Stimulated activated CD4-positive, alpha-beta T cell treated with anti-CD3 and anti-CD28 coated beads, Interleukin-4, amount 100 ng/mL, for 24 hours (primary cell): ENCODE measurements at places on chromosomes 1 and 21.

DNA sequence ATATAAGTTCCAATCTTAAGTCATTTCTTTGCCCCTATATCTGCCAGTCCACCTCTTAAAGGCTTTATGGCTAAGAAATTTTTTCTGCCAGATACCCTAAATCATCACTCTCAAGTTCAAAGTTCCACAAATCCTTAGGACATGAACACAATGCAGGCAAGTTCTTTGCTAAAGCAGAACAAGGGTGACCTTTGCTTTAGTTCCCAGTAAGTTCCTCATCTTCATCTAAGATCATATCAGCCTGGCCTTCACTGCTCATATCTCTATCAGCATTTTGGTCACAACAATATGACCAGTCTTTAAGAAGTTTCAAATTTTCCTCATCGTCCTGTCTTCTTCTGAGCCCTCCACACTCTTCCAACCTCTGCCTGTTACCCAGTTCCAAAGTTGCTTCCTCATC lies 402.2 kb upstream of the RUNX1 start:
- no peak for DNase-seq

- no peak for DNase-seq
These were observed 114.8 kb downstream of the DNAH14 start for GRCh38 chr1:225044258-225044657.

- DNase-seq: no peak
These were observed 128.0 kb downstream of the PSMG1 start for GRCh38 chr21:39055167-39055767.

DNA sequence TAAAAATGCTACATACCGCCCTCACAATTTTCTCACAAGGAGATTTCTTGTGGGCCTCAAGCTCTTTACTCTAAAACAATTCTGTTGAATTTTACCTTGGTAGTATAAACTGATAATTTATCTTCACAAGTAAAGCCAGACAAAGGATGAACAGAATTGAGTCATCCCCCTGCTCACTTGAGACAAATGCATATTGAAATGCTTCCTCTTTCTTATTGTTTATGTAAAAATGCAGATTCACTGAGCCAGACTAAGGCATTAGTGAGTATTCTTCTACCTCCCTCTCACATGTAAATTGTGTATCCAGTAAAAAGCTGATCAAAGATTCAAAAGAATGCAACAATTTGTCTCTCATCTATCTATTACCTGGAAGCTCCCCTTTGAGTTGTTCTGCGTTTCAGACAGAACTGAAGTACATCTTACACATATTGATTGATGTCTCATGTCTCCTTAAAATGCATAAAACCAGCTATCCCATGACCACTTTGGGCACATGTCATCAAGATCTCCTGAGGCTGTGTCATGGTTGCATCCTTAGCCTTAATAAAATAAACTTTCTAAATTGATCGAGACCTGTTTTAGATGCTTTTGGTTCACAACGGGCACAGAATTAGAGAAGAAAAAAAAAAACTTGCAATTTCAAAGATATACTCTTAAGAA lies 743.1 kb upstream of the B3GALT2 start:
- no peak for DNase-seq

DNA sequence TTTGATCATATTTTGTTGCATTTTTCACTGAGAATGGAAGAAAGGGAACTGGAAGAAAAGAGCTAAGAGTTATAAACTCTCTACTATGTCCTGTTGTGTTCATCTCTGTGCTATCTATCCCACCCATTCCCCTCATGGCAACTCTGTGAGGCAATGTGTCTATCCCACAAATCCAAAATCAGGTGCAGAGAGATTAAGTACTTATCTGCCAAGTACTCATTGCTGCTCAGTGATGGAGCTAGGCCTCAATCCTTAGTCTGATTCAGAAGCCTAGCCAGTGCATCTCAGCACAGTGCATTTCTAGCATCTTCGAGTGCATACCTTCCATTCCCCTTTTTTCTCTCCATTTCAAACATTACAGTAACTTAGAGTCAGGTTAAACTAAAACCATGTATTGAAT lies 270.6 kb downstream of the TPR start:
- DNase-seq: no peak

DNA sequence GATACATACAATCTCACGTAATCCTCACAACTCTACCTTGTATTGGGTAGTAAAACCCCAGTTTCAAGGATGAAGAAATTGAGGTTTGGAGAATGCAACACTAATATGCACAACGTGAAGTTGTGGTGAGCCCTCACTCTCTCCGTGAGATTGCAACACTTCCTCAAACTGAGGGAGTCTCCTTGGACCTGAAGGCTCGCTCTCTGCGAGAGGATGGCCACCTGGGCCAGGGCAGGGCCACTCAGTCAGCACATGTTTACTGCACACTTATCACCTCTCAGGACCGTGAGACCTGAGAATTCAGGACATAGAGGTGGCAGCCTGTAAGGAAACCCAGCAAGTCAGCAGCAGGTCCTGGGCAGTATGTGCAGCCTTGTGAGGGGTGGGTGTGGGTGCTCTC lies 8.7 kb downstream of the SH3BP5L start:
- no peak for DNase-seq

GRCh38 chr1:78561856-78562255 lies 58.4 kb upstream of the IFI44L start:
- no peak for DNase-seq

- no peak for DNase-seq
These were observed 17.7 kb downstream of the NENF start for GRCh38 chr1:212450331-212450881.

DNA sequence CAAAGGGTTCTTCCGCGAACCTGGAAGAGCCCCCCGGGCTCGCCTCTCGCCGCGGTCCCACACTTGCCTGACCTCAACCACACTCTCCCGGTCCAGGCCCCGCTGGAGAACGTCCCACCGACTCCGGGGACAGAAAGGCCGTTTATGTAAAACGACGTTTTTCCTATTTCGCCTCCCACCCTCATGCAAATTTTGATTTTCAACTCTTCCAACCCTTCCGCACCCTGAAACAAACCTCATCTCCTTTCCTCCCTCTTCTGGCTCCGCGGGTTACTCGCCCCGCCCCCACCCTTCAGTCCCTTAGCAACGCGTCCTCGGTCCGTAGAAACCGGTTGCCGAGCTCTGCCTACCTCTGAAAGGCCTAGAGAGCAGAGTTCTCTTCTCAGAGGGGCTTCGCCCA lies at the start of gene C1orf141:
TSS of gene C1orf141 (minus strand) at position 276 of the 400 bp plus-strand sequence. CDS start 7,730 bp downstream, outside the sequence.
- no peak for DNase-seq

- DNase-seq: no peak
These were observed 56.8 kb downstream of the PRDM16 start for GRCh38 chr1:3125546-3126368.

- DNase-seq: no peak
These were observed 191.7 kb upstream of the NFIA start for GRCh38 chr1:60890664-60891063.

DNA sequence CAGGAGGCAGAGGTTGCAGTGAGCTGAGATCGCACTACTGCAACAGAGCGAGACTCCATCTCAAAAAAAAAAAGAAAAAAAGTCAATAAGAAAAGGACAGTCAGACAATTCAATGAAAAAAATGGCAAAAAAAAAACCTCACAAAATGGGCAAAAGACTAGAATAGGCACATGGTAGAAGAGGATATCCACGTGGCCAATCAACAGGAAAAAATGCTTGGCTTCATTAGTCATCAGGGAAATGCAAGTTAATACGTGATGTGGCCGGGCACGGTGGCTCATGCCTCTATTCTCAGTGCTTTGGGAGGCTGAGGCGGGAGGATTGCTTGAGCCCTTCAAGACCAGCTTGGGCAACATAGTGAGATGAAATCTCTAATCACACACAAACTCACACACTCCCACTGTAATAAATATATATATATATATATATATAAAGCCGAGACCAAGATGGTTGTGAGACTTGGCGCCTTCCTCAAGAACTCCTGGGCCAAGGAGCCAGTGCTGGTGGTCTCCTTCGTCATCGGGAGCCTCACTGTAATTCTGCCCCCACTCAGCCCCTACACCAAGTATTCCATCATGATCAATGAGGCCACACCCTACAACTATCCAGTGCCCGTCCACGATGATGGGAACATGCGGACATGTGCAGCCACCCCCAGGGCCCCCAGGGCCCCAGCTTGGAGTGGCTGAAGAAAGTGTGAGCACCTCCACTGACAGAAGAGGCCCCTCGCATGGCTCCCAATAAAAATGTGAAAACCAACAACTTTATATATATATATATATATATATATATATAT lies 22.9 kb upstream of the LEFTY2 start:
- DNase-seq: no peak
